ENCODE measurements at places on chromosomes 1 and 21. TPM values are rescaled to one million over a fixed set of nuclear protein-coding genes. Genes with fewer than 3 reads are reported as not detected.

DNA sequence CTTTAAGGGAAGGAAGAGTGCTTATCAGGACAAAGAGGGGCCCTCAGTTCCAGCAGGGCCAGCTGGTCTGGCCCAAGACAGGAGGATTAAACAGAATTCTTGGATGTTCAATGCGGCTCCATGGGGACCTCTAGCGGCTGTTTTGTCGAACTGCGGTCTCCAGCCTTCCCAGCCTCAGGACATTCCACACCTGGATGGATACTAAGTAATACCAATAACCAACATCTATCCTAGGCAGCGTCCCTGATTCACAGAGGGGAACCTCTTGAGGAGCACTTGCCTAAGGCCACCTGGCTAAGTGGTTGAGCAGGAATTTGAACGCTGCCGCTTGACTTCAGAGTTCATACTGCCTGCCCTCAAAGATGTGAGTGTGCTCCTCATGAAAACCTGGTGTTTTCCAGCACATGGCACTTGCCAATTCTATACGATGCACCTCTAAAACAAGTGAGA lies 15.5 kb upstream of the CD247 start:
- H3K4me3 ChIP-seq = no peak overlapping the region
- H3K27me3 ChIP-seq = no peaks in the 10 kb centered on the region
- H3K36me3 ChIP-seq = no peaks in the 10 kb centered on the region
- no peak overlapping the region for H3K27ac ChIP-seq

DNA sequence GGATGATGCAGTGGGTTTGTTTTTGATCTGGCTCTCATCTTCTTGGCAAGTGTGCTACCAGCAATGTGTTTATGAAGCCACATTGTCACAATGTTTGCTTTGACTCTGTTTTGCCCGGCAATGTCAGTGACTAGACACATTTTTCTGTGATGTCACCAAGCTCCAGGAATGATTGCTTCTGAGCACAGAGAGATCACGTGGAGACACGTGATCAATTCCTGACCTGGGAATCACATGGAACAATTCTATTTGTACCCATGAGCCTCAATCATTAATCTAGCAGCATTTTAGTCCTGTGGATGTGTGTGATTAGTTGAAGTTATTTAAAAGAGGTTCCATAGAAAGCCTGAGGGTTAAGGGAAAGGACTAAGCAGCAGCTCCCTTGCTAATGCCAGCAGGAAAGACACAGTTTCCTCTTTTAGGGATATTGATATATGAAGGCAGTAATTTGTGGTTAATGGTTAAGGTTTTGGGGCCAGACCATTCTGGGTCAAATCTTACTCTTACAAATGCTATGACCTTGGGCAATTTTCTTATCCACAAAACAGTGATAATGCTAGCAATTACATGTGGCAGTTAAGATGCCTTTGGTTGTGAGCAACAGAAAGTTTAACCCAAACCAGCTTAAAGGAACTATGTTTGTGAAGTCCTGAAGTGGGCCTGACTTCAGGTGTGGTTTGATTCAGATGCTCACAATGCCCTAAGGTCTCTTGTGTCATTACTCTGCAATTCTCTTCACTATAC lies 59.0 kb downstream of the FASLG start:
- H3K4me3 ChIP-seq = no peak overlapping the region
- no peak for DNase-seq
- H3K27ac ChIP-seq = no peak overlapping the region
- no peaks in the 10 kb centered on the region for H3K27me3 ChIP-seq

USP24 gene
- total RNA-seq = 35.2 TPM

GRCh38 chr21:33478935-33479678 lies 667 bp downstream of the TMEM50B start:
- peak overlapping the region; percentile 83 for H3K4me3 ChIP-seq
- peaks cover 9% of the 10 kb centered on the region for H3K4me1 ChIP-seq
- peaks cover 5% of the 10 kb centered on the region for H3K27me3 ChIP-seq
- DNase-seq = peak; percentile 73
- H3K27ac ChIP-seq = peak overlapping the region; percentile 87
- H3K36me3 ChIP-seq = no peaks in the 10 kb centered on the region

DNA sequence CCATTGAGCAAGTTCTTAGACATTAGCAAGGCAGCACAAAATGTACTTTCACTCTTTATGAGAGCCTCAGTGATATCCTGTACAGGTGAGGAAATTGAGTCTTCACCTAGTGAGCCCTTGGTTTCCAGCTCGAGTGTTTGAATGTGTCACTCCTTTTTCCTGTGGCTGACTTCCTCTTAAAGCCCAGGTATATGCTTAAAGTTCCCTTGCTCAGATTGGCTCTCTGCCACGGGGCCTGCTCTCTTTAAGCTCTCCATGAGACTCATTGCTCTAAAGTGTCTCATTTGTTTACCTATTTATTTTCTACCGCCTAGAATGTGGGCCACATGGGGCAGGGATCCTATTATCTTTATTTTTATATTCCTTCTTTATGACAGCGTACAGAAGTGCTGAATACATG lies 324.9 kb downstream of the SIPA1L2 start:
- no peaks in the 10 kb centered on the region for H3K27me3 ChIP-seq
- H3K36me3 ChIP-seq = no peaks in the 10 kb centered on the region
- no peak overlapping the region for H3K27ac ChIP-seq
- H3K4me1 ChIP-seq = no peaks in the 10 kb centered on the region

DNA sequence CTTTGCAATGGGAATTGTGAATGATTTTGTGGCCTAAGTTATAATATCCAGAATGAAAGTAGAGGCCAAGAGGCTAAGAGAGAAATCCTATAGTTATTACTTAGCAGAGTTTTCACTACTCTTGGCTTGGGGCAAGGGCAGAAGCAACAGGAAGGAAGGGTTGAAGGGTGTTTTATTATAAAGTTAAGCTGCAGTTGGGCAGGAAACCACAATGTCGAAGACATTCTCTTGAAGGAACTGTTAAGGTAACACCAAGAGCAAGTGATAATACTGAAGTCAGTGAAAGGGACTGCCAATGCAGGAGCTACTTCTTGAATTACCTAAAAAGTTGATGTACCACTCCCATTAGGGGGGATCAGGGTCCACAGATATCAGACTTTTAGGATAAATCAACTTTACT lies 8.3 kb downstream of the XCL2 start:
- H3K4me1 ChIP-seq = no peaks in the 10 kb centered on the region
- H3K4me3 ChIP-seq = no peak overlapping the region
- H3K36me3 ChIP-seq = no peaks in the 10 kb centered on the region
- no peaks in the 10 kb centered on the region for H3K27me3 ChIP-seq
- DNase-seq = no peak
- no peak overlapping the region for H3K27ac ChIP-seq

TTLL7 gene
- 37.9 TPM for total RNA-seq

GRCh38 chr1:50681931-50682330 lies 258.7 kb upstream of the DMRTA2 start:
- H3K4me1 ChIP-seq = no peaks in the 10 kb centered on the region
- no peaks in the 10 kb centered on the region for H3K27me3 ChIP-seq
- H3K4me3 ChIP-seq = no peak overlapping the region
- DNase-seq = no peak

SLX9 gene
- 17.1 TPM for total RNA-seq
